ENCODE measurements at places on chromosomes 11 and 22.
A peak's percentile ranks its signal among the peaks of the same experiment; 100 is the strongest.

- DNase-seq = no peak
These were observed 293.7 kb downstream of the DDX10 start for GRCh38 chr11:108958368-108959104.

DNA sequence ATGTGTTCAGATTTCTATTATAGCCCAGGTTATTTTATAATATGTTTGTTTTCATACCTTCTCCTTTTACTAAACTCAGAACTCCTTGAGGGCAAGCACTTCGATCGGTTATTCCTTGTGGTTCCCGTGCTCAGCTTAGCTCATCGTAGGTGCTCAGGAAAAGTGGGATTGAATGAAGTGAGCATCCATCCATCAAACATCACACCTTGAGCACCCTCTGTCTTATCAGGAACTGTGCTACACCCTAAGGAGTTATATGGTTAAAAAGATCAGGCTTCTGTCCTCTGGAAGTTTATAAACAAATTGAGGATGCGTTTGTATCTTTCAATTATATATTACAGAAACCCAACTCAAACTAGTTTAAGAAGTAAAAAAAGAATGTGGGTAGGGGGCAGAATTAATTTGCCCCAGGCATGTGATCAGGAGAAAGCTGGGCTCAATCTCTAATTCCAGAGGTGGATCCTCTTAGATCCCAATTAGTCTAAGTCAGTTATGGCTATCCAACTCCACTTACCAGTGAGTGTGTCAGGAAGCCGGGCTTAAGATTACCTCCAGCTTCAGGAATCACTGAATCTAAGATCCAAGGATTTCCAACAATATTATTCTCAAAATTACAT lies 59.9 kb upstream of the RRAS2 start:
- no peak for DNase-seq

DNA sequence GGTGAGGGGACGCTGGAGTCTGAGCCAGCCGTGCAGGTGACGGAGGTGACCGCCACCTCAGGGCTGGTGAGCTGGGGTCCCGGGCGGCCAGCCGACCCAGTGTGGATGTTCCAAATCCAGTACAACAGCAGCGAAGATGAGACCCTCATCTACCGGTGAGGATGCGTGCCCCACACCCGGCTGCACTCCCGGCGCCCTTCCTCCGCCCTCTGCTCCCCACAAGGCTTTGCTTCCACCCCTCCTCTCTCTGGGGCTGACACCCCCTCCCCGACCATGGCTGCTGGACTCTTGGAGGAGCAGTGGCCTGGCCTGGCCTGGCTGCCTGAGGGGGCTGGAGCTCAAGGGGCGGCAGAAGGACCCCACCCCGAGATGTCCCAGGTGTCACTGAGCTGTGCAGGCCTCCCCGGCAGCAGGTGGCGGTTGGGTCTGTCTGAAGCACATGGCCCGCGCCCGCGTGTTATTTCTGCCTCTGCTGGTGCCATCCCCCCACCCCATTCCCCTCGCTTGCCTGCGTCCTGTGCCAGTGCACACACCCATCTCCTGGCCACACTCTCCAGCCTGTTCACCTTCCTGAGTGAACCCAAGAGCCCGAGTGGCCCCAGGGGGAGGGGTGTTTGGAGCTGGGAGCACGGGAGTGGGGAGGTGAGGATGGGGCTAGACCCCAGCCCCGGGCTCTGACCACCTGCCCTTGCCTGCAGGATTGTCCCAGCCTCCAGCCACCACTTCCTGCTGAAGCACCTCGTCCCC lies 2.2 kb downstream of the LRFN4 start:
- DNase-seq = no peak

DNA sequence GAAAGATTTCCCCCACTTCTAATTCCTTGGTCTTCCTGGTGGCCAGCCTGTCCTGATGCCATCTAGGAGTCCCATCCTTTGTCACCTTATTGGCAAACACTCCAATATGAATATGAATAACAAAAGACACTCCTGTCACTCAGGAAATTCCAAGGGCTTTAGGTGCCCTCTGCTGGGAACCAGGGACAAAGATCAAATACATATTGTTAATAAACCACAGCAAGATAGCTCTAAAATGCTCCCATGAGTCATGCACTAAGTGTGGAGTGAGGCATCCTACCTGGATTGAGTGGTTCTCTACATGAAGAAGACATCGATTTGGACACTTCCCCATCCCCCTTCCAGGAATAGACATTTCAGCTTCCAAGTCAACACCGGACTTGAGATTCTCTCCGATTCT lies 823.6 kb downstream of the TBC1D22A start:
- DNase-seq = no peak

GRCh38 chr11:8831861-8832260 lies 79.1 kb upstream of the AKIP1 start:
- no peak for DNase-seq

DNA sequence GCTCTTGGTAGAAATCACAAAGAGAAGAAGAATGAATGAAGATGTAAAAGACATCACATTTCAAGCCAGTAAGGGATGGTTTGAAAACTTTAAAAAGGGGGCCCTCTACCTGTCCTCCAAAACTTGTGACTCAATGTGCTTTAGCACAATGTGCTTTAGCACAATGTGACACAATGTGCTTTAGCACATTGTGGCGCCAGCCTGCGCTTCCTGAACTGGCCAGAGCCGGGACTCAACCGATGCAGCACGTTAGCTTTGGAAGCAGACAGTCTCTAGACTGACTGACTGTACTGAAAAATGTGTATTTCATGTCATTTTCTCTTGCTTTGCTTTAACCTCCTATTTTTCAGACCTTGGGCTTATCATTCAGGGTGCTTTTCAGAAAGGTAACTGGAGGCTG lies 63.5 kb downstream of the FAM83F start:
- DNase-seq = no peak

DNA sequence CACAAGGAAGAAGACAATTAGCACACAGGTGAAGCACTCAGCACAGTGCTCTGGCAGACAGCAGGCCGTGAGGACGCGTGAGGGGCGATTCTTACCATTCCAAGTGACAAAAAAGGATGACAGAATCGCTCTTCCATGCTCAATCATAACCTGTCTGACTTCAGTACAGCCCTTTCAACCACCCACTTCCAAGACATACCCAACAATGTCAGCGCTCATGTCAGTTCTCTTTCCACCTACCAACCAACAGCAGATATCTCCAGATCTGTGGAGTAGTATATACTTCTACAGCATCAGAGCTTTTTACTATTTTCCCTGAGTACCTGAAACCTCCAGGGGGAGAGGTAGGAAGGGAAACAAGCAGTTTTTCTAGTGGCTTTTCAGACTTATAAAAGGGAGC lies 40.2 kb downstream of the MORC2 start:
- no peak for DNase-seq

DNA sequence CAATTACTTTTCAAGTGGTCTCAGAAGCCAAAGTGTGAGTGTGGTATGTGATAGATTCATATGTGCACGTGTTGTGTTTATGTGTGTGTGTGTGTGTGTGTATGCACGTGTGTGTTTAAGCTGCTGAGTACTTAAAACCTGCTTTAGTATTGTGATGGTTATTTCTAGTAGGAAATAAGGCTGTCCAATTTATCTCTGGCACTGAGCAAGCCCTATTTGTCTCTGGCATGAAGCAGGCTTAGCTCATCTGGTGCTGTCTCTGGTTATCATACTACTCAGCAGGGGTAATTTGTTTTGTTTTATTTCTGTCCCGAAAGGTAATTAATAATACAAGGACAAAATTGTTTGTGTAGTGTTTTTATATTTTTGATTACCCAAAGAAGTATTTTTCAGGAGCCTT lies 333.7 kb downstream of the FAT3 start:
- DNase-seq = no peak

- DNase-seq = no peak
These were observed 11.8 kb upstream of the MICAL2 start for GRCh38 chr11:12098601-12099000.

- no peak for DNase-seq
These were observed 1119.0 kb downstream of the BRD1 start for GRCh38 chr22:48708558-48709245.

- no peak for DNase-seq
These were observed 44.5 kb downstream of the CELF1 start for GRCh38 chr11:47508240-47508957.

- DNase-seq = peak; percentile 50
These were observed 8.4 kb downstream of the LRRC10B start for GRCh38 chr11:61516675-61517572.

DNA sequence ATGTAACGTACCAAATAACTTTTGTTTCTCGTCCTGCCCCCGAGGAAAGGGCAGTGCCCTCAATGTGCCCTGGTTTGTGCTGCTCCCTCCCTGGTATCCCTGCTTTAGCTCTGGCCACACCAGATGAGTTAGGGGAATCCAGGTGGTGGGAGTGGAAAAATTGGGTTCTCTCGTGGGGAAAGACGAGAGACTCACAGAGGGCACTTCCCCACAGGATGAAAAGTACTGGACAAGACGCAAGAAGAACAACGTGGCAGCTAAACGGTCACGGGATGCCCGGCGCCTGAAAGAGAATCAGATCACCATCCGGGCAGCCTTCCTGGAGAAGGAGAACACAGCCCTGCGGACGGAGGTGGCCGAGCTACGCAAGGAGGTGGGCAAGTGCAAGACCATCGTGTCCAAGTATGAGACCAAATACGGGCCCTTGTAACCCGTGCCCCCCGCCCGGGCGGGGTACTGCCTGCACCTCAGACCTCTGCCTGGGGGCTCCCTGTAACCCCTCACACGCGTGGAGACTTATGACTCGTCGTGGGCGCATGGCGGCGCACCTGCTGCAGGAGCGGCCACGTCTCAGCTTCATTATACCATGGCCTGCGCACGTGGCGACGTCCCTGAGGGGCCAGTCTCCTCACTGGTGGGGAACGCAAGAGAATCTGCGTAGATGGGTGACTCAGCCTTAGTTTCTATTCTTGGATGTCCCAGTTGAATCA lies 13.9 kb downstream of the TEF start:
- DNase-seq = no peak

- peak; percentile 39 for DNase-seq
These were observed 89.1 kb upstream of the RTL6 start for GRCh38 chr22:44586999-44587736.

GRCh38 chr22:29480512-29481264 lies 670 bp downstream of the NEFH start:
- peak; percentile 54 for DNase-seq

DNA sequence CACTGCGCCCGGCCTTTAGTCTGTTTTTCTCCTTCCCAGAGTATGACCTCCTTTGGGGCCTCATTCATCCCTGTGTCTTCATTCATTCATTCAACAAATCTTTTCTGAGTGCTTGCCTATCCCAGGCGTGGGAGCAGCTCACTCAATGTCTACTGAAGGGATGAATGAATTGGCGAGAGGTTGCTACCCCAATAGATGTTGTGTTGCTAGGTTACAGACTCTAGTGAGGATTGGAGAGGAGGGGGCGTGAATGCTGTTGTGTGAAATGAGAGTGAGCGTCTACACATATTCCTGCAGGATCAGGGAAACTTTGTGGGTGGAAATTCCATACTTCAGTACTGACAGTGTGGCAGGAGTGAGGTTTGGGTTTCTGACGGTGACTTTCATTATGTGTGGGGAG lies 55.5 kb upstream of the EP300 start:
- DNase-seq = no peak

- no peak for DNase-seq
These were observed 7.3 kb upstream of the TAGLN start for GRCh38 chr11:117191680-117192400.

DNA sequence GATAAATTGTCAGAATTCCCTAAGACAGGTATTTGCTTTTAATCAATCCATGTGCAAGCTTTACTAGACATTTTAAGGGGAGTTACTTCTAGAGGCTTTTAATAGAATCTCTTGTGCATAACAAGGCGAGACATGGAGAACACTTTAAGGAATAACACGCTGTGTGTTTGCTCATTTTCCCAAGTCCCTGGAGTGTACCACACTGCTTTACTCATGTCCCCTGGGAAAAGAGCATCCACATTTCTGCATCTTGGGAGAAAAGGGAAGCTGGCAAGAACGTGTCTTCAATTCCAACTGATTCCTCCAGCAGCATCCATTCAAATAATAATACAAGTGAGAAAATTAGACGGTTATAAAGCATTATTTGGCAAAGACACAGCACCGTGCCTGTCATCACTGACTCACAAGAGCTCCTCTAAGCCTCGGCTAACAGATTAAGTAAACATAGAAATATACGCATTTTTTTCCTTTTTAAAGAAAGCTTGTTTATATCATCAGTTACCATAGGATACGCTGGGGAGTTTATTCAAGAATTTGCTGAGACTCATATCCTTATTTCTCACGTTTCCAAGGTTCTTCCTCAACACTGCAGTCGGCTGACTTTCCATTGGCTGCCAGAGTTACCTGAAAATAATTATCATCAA lies 121.5 kb downstream of the CD44 start:
- DNase-seq = no peak

DNA sequence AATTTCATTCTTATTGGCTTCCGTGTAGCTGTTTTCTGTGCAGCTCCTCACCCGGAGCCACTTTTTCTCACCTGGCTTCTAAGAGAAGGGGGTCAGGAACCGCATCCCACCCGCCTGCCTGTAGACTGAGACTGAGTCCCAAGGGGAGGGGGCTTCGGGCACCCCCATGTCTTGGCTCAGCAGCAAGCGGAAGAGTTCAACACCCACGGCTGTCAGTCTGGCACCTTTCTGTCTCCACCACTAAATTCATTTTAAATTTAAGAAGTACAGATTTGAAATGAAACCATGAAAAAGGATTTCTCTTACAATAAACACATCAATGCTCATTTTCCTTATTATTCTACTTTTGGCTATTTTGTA lies 66.7 kb downstream of the EFCAB6 start:
- no peak for DNase-seq

DNA sequence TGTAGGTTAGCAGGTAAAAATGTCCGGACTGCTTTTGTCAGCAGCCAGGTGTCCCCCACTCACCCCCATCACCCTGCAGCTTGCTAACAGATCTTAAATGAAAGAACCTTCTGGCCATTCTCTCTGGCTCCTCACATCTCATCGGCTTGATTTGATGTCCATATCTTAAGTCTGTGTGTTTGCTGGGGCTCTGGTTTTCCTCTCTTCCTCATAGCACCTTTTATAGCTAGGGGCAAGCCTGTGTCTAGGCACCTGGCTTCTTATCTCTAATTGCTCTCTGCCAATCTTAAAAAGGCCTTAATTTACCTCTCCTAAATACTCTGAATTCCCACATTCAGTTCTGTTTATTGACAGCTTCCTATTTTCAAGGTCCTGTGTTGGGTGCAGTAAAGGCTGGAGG lies 72.0 kb downstream of the ARHGAP42 start:
- DNase-seq = no peak

- DNase-seq = no peak
These were observed 57.0 kb downstream of the PISD start for GRCh38 chr22:31604746-31605705.

- DNase-seq = no peak
These were observed 9.2 kb upstream of the CD5 start for GRCh38 chr11:61092908-61093763.

GRCh38 chr22:44686873-44687600 lies 15.0 kb upstream of the PRR5 start:
- DNase-seq = no peak

- DNase-seq = peak; percentile 46
These were observed 38.8 kb downstream of the NUMA1 start for GRCh38 chr11:72041364-72042063.

- no peak for DNase-seq
These were observed 48.0 kb upstream of the AMPD3 start for GRCh38 chr11:10407055-10407454.

DNA sequence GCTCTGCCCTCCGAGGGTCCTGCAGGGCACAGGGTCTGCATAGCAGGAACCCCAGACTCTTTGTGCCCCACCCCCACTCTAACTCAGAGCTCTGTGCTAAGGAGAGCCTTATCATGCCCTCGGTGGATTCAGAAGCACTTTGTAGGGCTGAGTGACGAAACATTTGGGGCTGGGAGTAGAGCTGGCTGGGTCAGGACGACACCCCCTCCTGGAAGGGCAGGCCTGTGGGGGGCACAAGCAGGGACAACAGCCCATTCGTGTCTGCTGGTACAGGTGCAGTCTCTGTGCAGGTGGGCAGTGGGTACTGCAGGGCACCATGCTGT lies 8.9 kb downstream of the APOBEC3A start:
- DNase-seq = peak; percentile 27

Measured in CD8-positive, alpha-beta memory T cell (primary cell).